Skin of body (tissue), 3 donors: ENCODE measurements at places on chromosomes 11 and 22.

DNA sequence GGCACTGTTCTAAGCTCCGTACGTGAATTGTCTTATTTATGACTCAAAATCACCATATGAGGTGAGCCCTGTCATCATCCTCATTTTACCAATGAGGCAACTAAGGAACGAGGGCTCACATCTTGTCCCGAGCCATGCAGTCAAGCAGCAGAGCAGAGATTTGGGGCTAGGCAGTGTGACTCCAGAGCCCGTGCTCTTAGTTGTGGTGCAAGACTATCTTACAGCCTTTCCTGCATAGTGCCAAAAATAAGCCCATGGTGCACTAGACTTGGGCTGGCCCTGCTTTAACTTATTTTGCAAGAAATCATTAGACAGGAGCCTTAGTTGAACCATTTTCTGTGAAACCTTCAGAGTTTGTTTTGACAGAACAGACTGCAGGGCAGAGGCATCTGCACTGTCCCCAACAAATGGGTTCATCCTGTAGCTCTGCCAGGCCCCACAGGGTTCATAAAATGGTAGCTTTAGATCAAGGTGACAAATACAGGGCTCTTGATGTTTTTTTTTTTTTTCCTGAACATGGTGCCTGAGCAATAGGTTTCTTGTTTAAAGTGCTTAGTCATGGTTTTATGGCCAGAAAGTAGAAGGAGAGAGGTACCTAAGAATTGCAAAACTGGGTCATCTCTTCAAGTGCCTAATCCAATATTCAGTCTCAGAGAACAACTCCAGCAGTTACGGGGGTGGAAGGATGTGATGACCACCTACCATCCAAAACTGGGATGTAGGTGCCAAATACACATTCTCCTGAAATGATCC lies 56.6 kb downstream of the BMAL1 start:
- DNase-seq = no peak

DNA sequence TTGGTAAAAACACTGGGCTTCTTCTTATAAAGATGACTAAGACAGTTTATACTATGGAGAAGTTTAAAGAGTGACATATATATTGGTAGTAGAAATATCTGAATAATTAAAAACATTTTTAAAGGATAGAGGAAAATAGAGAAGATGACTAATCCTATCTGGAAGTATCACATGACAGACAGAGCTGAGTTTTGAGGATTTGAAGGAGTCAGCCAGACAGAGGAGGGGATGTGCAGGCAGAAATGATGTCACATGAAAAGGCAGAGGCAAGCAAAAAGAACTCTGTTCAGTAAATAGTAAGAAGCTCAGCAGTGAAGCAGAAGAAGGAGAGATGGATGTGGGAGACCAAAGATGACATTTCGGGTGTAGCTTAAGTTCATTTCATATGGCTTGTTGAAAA lies 1.6 kb downstream of the OR10A2 start:
- DNase-seq = no peak

DNA sequence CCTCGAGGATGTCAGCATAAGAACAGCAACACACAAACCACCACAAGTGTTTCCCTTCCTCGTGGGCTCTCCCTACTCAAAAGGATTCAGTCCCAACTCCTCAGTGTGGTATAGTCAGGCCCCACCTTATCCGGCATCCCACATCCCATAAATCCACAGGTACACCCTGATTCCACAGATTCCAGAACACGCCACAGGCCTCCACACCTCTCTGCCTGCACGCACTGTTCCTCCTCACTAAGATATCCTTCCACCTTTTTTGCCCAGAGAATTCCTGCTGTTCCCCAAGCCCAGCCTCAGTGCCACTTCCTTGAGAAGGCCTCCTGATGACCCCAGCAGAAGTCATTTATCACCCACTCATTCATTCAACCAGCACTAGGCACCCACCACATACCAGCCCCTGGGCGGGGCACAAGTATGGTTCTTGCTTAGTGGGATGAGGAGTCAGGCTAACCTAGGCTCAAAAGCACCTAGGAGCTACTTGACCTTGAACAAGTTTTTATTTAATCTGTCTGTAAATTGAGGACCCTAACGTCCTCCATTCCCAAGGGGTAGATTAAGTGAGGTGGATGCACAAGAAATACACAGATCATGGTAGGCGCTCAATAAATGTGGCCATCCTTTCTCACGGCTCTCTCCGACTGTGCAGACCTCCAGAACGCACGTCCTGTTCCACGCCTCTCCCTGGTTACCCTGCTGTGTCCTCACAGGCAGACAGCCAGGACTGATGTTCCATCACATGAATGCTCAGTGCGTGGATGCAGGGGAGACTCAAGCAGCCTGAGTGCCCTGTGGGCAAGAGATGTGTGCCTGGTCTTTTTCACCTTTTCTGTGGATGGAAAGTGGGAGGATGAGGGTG lies 2.1 kb upstream of the KCNJ4 start:
- DNase-seq = no peak

GRCh38 chr11:127506647-127507046 lies 506.1 kb upstream of the KIRREL3 start:
- DNase-seq = no peak

GRCh38 chr22:40792451-40792850 lies 26.7 kb downstream of the SLC25A17 start:
- no peak for DNase-seq

DNA sequence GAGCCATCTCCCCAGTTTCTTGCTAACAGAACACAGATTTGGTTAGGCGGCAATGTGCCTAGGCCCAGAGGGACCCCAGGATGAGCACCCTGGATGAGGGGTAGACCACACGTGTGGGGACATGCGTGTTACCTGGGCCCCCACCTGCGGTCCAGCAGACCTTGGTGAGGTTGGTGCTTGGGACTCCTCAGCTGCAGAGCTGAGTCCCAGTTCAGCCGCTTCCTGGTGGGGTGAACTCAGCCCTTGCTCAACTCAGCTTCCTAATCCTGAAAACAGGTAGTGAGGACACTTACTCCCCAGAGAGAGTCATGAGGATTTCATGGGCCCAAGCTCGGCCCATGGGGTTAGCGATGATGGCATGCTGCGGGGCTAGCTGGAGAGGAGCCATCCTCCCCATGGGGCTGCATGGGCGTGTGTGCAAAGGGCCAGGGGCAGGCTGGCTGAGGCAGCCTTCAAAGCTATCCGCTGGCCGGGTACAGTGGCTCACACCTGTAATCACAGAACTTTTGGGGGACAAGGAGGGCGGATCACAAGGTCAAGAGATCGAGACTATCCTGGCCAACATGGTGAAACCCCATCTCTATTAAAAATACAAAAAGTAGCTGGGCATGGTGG lies 46.9 kb upstream of the SHISAL1 start:
- no peak for DNase-seq

DNA sequence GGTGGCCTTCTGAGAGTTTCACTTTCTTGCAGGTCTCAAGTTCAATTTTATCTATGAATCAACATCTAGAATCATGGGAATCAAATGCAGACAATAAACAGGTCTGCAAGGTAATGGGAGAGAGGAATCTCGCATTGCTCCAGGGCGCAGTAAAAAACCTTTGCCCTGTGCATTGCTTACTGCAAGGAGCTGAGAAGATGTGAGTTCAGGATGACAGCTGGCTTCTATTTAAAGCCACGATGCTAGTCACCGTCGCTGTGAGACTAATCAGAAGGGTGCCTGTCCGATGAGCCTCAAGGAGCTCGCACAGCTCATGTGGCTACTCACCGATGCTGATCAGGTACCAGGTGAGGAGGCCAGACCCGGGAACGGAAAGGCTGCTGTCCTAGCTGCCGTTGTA lies 30.2 kb upstream of the APOA1 start:
- DNase-seq = no peak

DNA sequence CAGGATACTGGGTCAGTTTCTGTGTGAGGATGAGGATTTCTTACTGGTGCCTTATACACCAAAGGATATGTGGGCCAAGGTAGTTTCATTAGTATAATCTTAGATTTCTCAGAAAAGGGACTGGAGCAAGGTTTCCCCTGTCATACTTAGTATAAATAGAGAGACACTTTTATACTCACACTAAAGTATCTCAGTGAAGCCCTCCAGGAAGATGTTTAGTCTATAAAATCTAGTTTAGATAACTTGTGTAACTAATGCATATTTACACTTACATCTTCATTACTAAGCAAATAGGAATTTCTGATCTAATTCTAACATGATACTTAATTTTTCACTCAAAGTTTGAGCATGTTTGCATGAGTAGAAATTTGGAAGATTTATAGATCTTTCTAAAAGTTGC lies 11.1 kb downstream of the EMSY start:
- no peak for DNase-seq

GRCh38 chr11:120642196-120642894 lies 130.8 kb downstream of the GRIK4 start:
- DNase-seq = no peak

- no peak for DNase-seq
Observed at GRCh38 chr11:858762-859339, 16.2 kb downstream of the TSPAN4 start.

DNA sequence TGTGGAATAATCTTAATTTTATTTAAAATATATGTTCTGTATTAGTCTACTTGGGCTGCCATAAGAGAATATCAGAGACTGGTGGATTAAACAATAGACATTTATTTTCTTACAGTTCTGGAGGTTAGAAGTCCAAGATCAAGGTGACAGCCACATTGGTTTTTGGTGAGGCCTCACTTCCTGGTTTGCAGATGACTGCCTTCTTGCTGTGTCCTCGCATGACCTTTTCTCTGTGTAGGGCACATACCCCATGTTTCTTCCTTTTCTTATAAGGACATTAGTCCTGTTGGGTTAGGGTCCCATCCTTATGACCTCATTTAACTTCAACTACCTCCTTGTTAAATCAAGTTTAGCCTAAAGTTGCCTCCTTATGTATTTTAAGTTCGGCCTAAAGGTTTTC lies 202.7 kb upstream of the MPPED2 start:
- no peak for DNase-seq

DNA sequence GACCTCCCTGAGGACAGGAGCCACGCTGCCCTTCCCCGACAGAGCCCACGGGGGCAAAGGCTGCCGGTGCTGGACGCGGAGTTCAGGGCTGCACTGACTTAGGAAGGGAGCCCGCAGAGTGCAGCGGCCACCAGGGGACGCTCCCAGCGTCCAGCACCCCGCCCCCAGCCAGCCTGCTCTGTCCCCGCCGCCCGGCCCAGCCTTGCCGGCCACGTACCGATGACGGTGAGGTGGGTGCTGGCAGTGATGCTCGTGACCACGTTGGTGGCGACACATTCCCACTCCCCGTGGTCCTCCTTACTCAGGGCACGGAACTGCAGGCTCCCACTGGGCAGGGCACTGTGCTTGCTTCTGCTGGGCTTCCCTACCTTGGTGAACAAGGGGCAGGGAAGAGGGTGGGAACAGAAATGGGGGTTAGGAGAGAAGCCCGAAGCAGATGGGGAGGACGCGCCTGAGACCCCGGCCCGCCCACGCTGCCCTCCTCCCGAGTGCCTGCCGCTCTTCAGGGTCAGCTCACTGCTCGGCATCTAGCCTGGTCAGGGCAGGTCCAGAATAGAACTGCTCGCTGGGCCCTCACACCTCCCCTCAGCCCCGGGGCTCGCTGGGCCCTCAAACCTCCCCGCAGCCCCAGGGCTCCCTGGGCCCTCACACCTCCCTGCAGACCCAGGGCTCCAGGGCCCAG lies 25.9 kb downstream of the IGSF9B start:
- no peak for DNase-seq

GRCh38 chr22:43479301-43479950 lies 67.6 kb downstream of the MPPED1 start:
- no peak for DNase-seq

DNA sequence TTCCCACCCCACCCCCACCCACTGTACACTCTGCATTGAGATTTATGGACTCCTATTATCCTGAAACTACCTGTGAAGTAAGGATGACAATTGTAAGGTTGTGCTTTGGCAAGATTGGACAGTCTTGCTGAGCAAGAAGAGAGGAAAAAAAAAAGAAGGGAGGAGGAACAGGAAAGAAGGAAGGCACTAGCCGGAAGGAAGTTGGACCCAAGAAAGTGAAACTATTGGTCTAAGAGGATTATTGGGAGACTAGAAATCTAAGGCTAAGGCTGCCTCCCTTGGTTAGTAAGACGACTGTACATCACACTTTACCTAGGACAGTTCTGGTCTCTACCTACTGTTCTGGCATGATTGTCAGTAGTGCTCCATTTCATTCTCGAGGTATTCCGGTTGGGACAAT lies 12.1 kb upstream of the TRIM44 start:
- DNase-seq = no peak

GRCh38 chr11:93225662-93226061 lies 27.9 kb upstream of the SLC36A4 start:
- DNase-seq = peak; percentile 15

DNA sequence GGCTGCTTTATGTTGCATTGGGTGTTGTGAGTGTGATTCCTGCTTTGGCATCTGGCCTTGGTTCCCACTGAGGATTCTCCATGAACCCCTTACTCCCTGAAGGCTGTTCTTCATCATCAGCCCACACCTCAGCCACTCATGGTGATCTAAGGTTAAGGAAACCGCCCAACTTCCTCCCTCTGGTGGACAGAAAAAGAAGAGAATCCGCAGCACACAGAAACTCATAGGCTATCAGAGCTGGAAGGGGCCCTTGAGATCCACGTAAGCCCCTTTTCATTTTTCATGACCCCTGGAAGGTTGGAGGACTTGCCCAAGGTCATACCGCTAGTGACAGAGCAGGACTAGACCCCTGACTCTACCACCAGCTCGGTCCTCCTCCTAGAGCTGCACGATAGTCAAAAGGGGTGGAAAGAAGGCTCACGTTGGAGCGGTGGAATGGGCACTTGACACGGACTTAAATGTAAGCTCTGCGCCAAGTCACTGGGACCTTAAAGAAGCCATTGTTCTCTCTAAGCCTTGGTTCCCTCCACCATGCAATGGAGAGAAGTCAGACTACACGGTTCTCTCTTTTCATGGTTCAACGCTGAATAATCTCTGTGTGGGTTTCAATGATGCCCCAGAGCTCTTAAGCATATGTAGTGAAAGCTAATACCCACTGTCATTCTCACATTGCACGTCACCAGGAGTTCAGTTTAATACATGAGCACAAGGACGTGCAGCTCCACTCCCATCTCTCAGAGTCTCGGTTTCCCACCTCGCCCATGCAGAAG lies 83.6 kb upstream of the CRTAM start:
- no peak for DNase-seq

- no peak for DNase-seq
Observed at GRCh38 chr11:1476940-1477736, 9.4 kb downstream of the MOB2 start.

DNA sequence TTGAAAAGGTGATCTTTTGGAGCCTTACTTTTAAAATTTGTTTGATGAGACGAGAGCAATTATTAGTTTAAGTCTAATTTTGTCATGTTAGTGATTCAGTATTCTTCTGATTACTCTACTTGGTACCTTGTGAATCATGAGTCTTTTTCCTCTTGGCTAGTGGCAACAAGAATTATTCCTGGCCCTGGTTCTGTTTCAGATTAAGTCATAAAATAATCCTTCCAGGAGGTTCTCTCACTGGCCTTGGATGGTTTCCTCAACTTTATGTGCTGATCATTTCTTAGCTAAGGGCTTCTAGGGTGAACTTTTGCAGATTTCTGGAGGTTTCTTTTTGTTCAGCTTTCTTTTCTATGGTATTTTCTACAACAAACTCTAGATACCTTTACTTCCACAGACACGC lies 741.8 kb upstream of the LUZP2 start:
- DNase-seq = no peak

DNA sequence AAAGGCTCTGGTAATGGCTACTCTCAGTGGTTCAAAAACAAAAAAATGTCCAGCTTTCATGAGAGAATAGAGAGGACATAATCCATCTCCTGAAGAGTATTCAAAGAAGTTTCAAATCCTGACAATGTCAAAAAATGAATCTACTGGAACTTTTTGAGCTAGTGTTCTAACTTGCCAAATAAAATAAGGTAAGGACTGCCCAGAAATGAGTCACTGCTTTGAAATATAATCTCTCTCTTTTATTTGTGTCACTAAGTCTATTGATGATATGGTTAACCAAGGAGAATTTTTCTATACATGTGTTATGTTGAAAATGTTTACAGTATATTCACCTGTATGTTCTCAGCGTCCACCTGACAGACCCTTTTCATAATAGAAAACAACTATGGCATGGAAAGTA lies 3.4 kb downstream of the GUCY1A2 start:
- no peak for DNase-seq
